ENCODE measurements at places on chromosomes 4 and X.

DNA sequence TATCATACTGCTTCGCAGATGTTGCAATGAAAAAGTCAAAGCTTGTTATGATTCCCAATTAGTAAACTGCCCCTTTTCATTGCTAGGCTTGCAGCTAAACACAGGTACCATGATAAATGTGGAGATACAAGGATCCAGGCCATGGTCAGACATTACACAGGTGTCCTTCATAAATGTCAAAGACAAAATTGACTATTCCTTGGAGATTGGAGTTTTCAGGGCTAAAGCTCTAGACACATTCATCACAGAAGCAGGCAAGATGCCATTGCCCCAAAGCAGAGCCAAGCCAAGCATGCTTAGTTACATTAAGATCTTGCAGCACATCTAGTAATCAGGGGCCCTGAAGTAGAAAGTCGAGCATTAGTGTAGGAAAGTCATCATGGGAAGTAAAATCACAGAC lies 111.3 kb upstream of the INTU start:
- H3K4me3 ChIP-seq = no peak overlapping the region
- H3K4me1 ChIP-seq = no peaks in the 10 kb centered on the region
- no peaks in the 10 kb centered on the region for H3K36me3 ChIP-seq
- no peak for DNase-seq
- no peaks in the 10 kb centered on the region for H3K27me3 ChIP-seq

DNA sequence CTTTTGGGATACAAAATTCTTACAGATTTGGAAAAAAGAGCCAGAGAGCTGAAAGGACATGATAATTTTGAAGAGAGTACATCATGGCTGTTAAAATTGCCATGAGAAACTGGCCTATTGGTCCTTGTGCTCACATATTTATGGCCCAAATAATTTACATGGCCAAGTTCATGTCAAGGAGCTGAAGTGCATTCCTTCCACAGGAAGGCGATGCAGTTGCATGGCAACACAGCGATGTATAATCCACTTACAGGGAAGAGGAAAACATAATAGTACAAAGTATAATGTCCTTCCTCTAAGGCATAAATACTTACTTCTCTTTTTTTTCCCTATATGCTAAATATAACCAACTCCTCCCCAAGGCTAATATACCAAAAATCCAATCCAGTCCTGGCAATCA lies 914.5 kb upstream of the AGA start:
- no peaks in the 10 kb centered on the region for H3K4me1 ChIP-seq
- no peaks in the 10 kb centered on the region for H3K36me3 ChIP-seq
- DNase-seq = no peak
- H3K27ac ChIP-seq = no peak overlapping the region

DNA sequence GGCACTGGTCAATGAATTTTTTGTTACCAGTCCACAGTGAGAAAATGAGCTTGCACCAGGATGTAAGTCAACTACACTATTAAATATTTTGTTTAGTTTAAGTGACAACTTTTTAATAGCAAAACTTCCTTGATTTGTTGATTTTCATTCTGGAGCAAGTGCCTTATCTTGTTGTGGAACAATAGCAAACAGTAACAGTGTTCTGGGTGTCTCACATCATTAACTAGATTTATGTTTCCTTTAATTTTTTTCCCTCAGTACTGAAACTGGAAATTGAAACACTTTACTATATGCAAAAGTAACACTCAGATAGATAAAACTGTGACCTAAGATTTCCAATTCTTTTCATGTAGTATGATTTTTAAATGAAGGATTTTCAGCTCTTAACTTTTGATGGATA lies 80.1 kb downstream of the GALNT7 start:
- no peaks in the 10 kb centered on the region for H3K36me3 ChIP-seq
- no peaks in the 10 kb centered on the region for H3K4me1 ChIP-seq
- DNase-seq = no peak
- H3K27me3 ChIP-seq = no peaks in the 10 kb centered on the region
- H3K27ac ChIP-seq = no peak overlapping the region
- H3K4me3 ChIP-seq = no peak overlapping the region

DNA sequence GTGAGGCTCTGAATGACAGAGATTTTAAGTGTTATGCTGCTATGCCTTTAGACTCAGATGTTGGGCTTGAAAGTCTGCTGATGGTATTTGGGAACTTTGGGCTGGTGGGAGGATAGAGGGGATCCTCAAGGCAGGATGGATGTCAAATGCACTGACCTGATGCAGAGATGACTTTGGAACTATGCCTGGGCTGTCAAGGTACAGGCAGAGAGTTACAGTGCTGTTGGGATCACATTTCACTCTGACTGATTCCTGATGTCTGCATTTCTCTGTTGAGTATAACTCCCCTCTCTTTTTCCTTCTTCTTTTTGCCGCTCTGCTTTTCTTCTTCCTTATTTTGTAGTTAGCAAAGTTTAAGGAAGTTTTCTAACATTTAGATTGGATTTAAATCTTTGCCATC lies 271.8 kb upstream of the ARX start:
- H3K4me1 ChIP-seq = no peaks in the 10 kb centered on the region
- DNase-seq = no peak
- no peaks in the 10 kb centered on the region for H3K36me3 ChIP-seq
- H3K4me3 ChIP-seq = no peak overlapping the region
- no peak overlapping the region for H3K27ac ChIP-seq

All from adrenal gland (tissue), 19 donors.